Naive thymus-derived CD4-positive, alpha-beta T cell (primary cell): ENCODE measurements at places on chromosomes 2 and 18.

GRCh38 chr2:64192664-64193105 lies 48.5 kb upstream of the PELI1 start:
- no peak for DNase-seq

DNA sequence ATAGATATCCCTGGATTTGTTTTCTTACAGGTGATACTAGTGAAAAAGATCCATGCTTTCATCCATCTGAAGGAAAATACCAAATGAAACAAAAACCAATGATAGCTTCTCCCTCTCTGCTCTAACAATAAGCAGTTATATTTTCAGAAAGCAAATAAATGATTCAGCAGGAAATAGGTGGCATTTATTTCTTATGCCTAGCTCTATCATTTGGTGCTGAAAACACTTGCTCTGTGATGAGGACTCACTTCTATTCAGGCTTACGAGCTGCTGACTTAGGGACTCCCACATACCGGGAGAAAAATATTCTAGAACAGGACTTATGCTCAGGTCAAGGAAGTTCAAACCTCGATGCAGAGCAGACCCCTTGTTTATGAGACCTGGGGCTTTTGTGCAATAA lies 142.6 kb downstream of the SETBP1 start:
- DNase-seq = no peak

GRCh38 chr2:40416486-40416885 lies 35.4 kb downstream of the SLC8A1 start:
- DNase-seq = no peak

- no peak for DNase-seq
Measured at GRCh38 chr18:6294148-6294784, 120.4 kb downstream of the L3MBTL4 start.

DNA sequence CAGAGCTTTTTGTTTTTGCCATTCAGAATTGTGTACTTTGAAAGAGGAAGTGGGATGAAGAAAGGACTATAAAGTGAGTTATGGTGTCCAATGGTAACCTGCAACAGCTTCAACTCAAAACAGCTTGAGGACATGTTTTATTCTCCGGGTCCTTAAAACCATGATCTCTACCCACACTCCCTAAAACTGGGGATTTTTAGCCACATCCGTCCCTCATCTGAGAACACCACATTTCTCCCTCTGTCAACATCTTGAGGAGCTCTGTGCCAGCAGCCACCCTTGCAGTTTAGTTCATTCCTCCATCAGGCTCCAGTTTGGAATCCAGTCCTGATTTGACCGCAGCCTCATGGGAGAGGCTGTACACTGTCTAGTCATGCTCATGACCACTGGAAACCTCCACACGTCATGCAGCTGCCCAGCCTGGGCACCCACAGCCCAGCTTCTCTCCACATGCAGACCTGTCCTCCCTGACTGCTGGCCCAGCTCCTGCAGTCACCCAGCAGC lies 62.6 kb downstream of the C18orf63 start:
- peak; percentile 83 for DNase-seq

DNA sequence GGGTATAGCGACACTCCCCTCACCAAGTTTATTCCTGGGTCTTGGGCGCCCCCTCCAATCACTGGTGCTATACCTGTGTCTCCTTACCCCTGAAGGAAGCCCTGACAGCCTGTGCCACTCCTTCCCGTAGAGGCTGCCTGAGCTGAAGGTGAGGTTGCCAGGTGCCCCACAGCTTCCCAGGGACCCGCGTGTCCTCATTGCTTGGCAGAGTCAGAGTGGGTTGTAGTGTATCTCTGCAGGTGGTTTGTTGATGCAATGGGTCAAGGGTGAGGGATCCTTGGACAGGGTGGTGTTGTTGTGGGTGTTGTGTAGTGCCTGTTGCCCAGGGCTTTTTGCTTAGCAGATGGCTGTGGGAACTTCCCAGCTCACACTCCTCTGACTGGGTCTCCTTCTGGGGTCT lies 438.7 kb upstream of the FSIP2 start:
- no peak for DNase-seq

GRCh38 chr2:189210250-189211087 lies 30.9 kb upstream of the COL5A2 start:
- DNase-seq = no peak

DNA sequence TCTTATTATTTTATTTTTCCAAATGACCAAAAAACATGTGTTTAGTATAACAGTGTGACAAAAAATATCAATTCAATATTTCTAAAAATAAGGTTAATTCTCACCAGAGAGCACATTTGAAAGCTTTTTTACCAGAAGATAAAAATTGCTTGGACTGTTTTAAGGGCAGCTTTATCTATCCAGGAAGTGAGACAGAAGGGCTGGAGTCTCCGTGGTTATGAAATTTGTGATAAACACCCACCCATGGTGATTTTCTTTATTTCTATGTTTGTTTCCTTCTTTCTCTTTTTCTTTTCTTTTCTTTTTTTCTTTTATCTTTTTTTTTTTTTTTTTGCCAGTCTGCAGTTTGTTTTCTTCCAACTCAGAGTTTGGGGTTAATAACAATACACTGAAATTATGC lies 298.5 kb downstream of the PIEZO2 start:
- no peak for DNase-seq
